ENCODE measurements at places on chromosomes 16 and 17. TPM values are rescaled to one million over a fixed set of nuclear protein-coding genes. Genes with fewer than 3 reads are reported as not detected.

The ASPA gene
- not detected for total RNA-seq

The NPIPA1 gene
- total RNA-seq: 35.8 TPM

The XAF1 gene
- not detected for total RNA-seq

The CNTD1 gene
- 0.17 TPM for total RNA-seq

The KLHDC4 gene
- 50.5 TPM for total RNA-seq

The RPH3AL gene
- total RNA-seq: 26.5 TPM

The SLC47A1 gene
- total RNA-seq: 20.2 TPM

The TEX14 gene
- 0.16 TPM for total RNA-seq

The NAGS gene
- 0.82 TPM for total RNA-seq

The CAVIN1 gene
- 430 TPM for total RNA-seq

The SCARF1 gene
- 0.18 TPM for total RNA-seq

The ST6GALNAC2 gene
- 0.58 TPM for total RNA-seq

The TNFRSF17 gene
- not detected for total RNA-seq

The KRT15 gene
- total RNA-seq: 2.5 TPM

The ORC6 gene
- total RNA-seq: 46.6 TPM

The TPPP3 gene
- total RNA-seq: 9.5 TPM

The TVP23A gene
- total RNA-seq: 0.13 TPM

The CTRB1 gene
- total RNA-seq: not detected

The OR1F1 gene
- total RNA-seq: 0.31 TPM

The HCRT gene
- total RNA-seq: not detected

The NTHL1 gene
- total RNA-seq: 48.3 TPM

The SLC16A6 gene
- total RNA-seq: 0.30 TPM

The KRT23 gene
- 0.29 TPM for total RNA-seq

The ANKFN1 gene
- 0.17 TPM for total RNA-seq

The KRTAP9-4 gene
- total RNA-seq: not detected

The ZNF594 gene
- 1.3 TPM for total RNA-seq

The C16orf96 gene
- total RNA-seq: not detected

The AARSD1 gene
- total RNA-seq: 56.9 TPM

The KCNAB3 gene
- total RNA-seq: 2.9 TPM

The C17orf107 gene
- total RNA-seq: 0.24 TPM

The OMG gene
- not detected for total RNA-seq

The TBC1D3 gene
- not detected for total RNA-seq

The KRT28 gene
- not detected for total RNA-seq

The PDK2 gene
- 17.7 TPM for total RNA-seq

The C17orf50 gene
- total RNA-seq: 0.44 TPM

The OTOP3 gene
- total RNA-seq: not detected

The LLGL2 gene
- total RNA-seq: 35.0 TPM

The ZMYND15 gene
- total RNA-seq: 0.38 TPM

The PARD6A gene
- total RNA-seq: 2.2 TPM

The CACNG1 gene
- total RNA-seq: 0.21 TPM

The FNDC8 gene
- total RNA-seq: 0.07 TPM

The CYB5D1 gene
- 19.0 TPM for total RNA-seq

The TANC2 gene
- 47.1 TPM for total RNA-seq

The EVPL gene
- 17.7 TPM for total RNA-seq

The MPP2 gene
- 1.1 TPM for total RNA-seq

The CCL3 gene
- total RNA-seq: not detected

The RUNDC3A gene
- total RNA-seq: 0.81 TPM

The PHB1 gene
- 332 TPM for total RNA-seq

The RAI1 gene
- 35.9 TPM for total RNA-seq

The GSG1L2 gene
- total RNA-seq: not detected

The TTLL6 gene
- 0.55 TPM for total RNA-seq

The PRMT7 gene
- total RNA-seq: 29.3 TPM

The AOC2 gene
- 1.8 TPM for total RNA-seq

The TM4SF5 gene
- 0.39 TPM for total RNA-seq
